ENCODE measurements at places on chromosomes 11 and 22. TPM values are rescaled to one million over a fixed set of nuclear protein-coding genes. Genes with fewer than 3 reads are reported as not detected.
A peak's percentile ranks its signal among the peaks of the same experiment; 100 is the strongest.

GRCh38 chr11:21225860-21226259 lies 556.5 kb downstream of the NELL1 start:
- DNase-seq: no peak

DNA sequence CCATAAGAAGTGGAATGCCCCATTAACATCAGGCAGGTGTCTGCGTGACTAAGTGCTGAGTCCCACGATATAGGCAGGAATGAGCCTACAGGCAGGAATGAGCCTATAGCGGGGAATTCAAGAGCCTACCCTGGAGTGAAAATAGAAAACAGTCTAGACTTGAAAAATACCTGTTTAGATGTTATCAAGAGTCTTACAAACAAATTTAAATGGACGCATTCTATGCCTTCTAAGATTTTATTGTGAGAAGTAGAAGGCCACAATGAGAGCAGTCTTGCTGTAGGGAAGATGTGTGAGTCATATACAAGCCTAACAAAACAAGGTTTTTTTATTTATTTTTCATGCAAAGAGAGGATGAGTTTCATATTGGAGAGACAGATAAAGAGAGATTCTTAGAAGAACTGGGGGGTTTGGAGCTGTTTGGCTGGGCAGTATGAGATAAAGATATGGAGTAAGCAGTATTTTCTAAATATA lies 200.8 kb upstream of the ZC3H12C start:
- no peak for DNase-seq

DNA sequence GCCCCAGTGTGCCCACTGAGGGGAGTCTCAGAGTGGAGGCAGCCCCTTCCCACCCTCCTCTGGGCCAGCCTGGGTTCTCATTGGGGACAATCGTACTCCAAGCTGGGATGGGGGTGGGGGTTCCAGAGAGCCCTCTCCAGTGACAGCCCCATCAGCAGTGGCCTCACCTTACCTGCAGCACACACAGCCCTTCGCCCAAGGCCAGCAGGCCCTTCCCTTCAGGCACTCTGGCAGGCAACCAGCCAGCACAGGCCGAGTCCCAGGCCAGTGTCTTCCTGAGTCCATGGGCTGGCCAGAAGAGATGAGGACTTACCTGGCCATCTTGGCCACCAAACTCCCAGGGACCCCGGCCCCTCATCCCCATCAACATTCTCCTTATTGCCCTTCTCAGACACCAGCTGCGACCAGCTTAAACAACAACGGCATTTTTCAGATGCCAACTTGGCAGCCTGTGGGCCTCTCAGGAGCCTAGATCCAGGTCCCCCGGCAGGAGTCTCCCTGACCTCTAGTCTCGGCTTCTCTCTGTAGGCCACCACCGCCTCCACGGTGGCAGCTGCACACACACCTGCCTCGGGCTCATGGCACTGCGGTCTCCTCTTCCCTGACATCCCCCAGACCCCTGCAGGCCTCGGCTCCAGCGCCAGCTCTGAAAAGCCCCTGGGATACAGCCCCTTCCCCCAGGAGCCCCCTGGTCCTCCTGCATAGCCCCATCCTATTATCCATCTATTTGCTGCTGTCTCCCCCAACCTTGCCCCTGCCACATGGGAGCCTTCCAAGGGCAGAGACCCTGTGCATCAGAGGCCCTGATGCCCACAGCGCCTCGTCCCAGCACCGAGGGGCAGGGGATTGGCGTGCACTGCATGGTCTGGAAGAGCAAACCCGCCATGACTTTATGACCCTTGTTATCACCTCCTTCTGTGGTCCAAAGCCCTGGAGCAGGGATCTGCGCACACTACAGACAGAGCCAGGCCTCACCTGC lies 111.2 kb upstream of the FGF3 start:
- DNase-seq: no peak

DNA sequence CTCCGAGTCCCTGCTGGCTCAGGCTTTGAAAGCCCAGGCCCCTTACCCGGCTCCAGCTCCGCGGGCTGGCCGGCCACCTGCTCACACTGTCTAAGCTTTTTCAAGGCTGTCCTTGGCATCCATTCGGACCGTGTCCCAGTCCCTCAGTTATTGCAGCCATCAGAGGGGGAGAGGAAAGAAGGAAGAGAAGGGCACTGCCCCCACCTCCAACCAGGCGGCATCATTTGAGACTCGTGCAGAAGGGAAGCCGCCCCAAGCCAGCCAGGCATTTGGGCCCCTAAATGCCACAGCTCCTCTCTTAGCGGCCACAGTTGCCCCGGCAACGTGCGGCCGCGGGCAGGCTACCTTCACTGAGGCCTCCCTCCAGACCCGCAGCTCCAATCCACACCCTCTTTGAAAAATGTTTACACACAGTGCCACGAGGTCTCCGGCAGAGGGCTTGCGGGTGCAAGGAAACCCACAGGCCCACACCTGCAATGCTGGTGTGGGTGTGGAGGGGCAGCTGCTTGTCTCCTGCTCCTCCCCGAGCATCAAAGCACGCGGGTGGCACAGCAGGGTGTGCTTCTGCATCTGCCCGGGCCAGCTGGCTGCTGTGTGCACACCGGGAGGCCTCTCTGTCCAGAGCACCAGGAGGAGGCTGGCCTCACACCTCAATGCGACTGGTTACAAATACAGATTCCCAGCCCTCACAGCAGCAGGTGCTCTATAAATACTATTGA lies 124.4 kb downstream of the CTTN start:
- DNase-seq: no peak

DNA sequence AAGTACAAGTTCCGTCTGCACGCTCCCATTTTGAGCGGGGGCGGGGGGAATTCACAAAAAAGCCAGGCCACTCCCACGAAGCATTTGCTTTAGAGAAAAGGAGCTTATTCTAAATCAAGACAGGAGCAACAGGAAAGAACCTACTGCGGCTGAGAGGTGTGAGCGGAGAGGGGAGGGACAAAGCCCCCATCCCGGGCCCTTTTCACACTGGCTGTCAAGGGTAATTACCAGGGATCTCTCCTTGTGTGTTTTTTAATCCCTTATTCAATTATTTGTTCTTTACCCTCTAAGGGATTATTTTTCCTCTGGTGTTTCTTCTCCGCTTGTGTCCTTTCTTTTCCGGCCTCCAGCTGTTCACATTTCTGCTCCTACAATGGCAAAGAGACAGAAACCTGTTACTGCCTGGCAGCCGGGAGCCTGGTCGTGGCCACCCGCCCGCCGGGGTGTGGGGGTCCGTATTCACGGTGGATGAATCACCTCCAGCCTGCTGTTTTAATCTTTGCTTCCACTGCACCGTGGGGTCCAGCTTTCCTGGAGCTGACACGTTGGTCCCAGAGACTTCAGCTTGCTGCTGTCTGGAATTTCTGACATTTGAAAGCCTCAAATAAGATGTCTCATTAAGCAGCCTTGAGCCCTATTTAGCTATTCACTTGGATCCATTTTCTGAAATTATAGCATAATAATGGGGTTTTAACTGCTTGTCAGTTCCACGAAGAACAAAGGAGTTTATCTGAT lies 61.4 kb upstream of the FADD start:
- peak; percentile 65 for DNase-seq

GRCh38 chr22:48701296-48702030 lies 1126.2 kb downstream of the BRD1 start:
- no peak for DNase-seq

DNA sequence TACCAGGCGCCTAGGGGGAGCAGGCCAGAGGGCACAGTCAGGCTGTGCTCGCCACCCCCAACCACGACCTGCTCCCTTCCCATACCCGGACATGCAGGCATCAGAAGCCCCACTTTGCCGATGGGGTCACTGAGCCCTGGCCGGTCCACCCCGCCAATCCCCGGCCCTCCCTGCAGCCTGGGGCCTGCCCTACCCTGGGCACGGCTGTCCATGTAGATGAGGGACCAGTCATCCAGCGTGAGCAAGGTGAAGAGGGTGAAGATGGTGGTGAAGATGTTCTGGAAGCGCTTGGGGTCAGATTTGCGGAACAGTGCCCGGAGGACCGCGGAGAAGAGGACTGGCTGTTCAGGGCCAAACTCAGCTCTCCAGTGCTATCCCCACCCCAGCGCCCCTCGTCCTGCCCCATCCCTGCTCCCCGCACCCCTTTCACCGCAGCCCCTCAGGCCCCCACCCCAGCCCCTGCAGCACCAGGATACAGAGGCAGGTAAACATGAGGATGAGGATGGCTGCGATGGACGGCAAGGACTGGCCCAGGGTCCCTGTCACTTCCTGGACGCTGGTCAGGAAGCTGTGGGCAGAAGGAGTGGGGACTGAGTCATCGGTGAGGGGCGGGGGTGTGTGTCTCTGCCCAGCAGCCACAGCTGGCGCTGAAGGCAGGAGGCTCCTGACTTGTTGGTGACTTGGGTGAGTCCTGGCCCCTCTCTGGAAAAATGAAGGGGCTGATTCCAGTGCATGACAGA lies 5.5 kb downstream of the CATSPER1 start:
- DNase-seq: no peak

DNA sequence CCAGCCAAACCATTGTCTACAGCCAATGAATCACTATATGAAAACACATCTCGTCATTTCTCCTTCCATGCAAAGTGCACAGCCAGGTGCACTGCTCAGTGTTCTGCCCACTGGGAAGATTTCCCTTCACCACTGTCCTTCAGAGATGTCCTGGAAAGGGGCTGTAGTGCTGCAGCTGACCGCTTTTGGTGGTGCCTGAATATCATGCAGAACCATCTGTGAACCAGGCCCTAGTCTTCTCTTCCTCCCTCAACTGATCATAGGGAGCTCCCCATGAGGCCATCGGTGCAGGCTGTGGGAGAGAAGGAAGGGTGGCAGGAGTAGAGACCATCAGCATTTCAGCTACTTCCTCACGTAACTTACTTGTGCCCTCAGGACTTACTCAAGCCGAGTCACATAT lies 70.2 kb downstream of the GAB4 start:
- DNase-seq: no peak

GRCh38 chr22:42646569-42647525 lies 2.3 kb downstream of the CYB5R3 start:
- no peak for DNase-seq

- DNase-seq: no peak
Measured at GRCh38 chr11:122342089-122342744, 226.2 kb upstream of the BLID start.

DNA sequence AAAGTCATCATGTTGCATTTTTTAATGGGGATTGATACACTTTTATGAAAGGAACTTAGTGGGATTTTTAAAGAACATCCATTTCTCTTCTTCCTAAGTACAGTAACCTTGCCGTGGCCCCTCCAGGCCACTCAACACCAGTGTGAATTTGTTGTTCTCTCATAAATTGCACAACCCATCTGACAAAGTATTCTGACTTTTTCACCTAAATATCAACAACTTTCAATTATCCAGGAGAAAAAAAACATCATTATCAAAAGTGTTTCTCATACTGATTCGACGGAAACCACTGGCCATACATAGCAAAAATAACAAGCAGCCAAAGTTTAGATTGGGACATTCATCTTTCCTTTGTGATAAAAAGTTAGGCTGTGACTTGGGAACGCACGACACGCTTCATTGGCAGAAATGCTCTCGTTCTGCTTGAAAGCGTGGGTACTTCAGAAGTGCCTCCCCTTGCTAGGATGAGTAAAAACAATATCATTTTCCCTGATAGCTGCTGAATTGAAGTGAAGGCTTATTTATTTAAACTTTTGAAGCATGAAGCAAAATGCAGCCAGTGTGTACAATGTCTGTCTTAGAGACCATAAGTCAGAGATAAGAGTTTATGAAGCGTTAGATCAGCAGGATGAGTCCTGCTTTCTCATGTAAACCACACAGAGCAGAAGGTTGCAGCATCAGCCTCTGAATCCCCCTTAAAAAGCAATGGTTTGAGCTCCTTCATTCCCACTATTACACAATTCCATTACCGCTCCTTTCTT lies 20.6 kb upstream of the EIF3M start:
- DNase-seq: peak; percentile 72

KDM4D gene
- 2.2 TPM for polyA plus RNA-seq

MMP8 gene
- polyA plus RNA-seq: not detected

SMC1B gene
- polyA plus RNA-seq: 0.23 TPM
